Right lung (tissue), 10 donors: ENCODE measurements at places on chromosomes 13 and 19.

GRCh38 chr13:60755380-60756163 is 358.6 kb downstream of the TDRD3 start:
- DNase-seq = no peak

- DNase-seq = no peak
Measured at GRCh38 chr13:101205408-101205807, 210.9 kb downstream of the NALCN start.

DNA sequence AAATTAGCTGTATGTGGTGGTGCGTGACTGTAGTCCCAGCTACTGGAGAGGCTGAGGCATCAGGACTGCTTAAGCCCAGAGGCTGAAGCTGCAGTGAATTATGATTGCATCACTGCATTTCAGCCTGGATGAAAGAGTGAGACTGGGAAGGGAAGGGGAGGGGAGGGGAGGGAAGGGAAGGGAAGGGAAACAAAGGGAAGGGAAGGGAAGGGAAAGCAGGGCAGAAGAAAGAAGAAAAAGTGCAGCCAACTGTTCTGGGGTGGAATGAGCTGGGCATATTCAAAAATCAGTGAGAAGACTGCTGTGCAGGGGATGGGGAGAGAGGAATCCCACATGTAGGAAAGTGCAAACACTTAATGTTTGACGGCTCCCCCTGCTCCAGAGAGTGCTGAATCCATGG is 905.5 kb downstream of the UQCRFS1 start:
- no peak for DNase-seq

GRCh38 chr13:82062772-82063171 is 1721.8 kb upstream of the SPRY2 start:
- DNase-seq = no peak

DNA sequence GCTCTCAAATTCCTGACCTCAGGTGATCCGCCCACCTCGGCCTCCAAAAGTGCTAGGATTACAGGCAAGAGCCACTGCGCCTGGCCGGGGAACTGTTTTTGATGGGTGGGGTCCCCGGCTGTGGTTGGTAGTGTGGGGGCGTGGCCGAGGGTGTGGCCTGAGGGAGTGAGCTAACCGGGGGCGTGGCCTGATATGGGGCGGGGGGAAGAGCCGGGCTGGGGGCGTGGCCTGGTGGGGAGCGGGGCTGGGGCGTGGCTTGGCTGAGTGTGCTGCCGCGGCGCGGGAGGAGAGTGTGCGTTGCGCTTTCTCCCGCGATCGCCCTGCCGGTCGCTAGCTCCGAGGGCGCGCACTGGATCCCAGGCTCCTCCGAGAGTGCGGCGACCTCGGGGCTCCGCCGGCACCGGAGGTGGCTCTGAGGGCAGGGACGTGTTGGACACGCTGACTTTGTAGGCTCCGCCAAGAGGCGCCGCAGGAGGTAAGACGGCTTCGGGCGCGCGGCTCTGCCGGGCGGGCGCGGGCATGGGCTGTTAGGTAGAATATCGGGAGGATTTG is at the start of gene SPATA13:
SPATA13 (plus strand) TSS at position 263 of the 552 bp plus-strand sequence. CDS start 62,210 bp downstream, outside the sequence.
- peak; percentile 84 for DNase-seq

DNA sequence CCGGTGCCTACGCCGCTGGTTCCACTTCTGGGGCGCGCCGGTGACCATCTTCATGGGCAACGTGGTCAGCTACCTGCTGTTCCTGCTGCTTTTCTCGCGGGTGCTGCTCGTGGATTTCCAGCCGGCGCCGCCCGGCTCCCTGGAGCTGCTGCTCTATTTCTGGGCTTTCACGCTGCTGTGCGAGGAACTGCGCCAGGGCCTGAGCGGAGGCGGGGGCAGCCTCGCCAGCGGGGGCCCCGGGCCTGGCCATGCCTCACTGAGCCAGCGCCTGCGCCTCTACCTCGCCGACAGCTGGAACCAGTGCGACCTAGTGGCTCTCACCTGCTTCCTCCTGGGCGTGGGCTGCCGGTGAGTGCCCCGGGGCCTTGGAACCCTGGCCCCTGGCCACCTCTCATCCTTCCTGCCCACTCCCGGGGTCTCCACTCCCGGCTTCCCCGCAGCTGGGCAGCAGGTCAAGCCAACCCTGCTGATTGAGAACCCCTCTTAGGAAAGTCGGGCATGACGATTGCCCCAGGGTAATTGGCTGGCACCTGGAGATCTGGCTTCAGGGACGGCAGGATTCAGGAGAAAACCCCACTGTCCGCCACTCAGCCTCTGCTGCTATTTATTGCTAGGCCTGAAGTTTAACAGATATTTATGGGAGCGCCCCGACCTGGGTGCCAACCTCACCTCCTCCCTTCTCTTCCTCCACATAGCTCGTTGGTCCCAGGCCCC is 39.1 kb downstream of the TRPM4 start:
- DNase-seq = no peak

GRCh38 chr13:99958406-99959126 is 13.0 kb downstream of the ZIC5 start:
- no peak for DNase-seq

- DNase-seq = no peak
Measured at GRCh38 chr19:17522988-17523872, 11.8 kb downstream of the PGLS start.

DNA sequence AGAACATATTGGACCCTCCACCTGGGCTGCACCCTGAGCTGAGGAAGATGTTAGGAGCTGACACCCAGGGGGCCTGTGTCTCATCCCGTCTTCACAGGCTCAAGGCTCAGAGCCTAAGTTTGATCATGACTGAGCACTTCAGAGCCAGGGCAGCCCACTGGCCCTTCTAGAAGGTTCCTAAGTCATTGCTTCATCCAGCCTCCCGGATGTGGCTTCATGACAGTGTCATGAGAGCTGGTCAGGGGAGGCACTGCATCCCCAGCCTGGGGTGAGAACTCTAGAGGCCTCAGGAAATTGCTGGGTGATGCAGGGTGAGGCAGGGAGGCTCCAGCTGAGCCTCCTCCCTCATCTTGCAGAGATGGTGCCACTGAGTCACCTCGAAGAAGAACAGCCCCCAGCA is 24.9 kb upstream of the PIK3R2 start:
- DNase-seq = no peak

GRCh38 chr13:112980434-112980833 is 11.4 kb downstream of the MCF2L start:
- DNase-seq = no peak

GRCh38 chr13:28337166-28338005 is 157.5 kb downstream of the FLT1 start:
- peak; percentile 27 for DNase-seq

DNA sequence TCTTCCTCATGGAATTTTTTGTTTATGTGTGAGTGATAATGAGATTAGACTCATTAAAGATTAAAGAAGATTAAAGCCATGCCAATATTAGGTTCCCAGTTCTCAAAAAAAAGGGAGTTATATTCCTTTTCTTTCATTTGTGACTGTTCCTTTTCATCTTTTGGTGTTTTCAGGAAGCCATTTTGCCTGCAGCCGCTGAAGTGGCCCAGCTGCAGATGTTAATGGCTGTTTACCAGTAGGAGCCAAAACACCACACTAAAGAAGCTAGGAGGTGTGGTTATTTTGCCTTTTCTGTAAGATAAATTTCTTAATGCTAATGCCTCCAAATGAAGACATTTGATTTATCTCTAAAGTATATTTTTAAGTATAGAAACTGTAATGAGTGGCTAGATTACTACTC is 36.3 kb downstream of the ITGBL1 start:
- DNase-seq = no peak

GRCh38 chr13:40433577-40433976 is 232.9 kb downstream of the FOXO1 start:
- no peak for DNase-seq

DNA sequence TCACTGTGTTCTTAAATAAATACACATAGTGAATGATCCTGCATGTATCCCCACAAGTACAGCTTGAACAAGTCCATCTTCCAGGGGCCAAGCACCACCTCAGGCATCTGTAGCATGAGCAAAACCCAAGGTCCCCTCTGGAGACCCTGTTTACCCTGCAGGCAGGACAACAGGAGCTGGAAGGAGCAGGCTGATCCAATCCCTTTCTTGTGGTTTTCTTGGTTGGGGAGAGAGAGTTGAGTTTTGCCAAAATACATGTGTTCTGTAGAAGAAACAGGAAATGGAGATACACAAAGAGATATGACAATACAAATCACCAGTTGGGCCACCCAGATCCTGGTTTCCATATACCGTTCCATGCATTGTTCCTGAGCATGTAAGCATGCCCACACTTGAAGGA is 92.8 kb downstream of the SHISA2 start:
- no peak for DNase-seq

GRCh38 chr13:44573790-44574465 is 2.2 kb downstream of the TSC22D1 start:
- DNase-seq = no peak

- no peak for DNase-seq
Measured at GRCh38 chr13:44905556-44905955, 83.7 kb downstream of the NUFIP1 start.

- DNase-seq = no peak
Measured at GRCh38 chr19:38669552-38669951, 22.1 kb downstream of the ACTN4 start.

DNA sequence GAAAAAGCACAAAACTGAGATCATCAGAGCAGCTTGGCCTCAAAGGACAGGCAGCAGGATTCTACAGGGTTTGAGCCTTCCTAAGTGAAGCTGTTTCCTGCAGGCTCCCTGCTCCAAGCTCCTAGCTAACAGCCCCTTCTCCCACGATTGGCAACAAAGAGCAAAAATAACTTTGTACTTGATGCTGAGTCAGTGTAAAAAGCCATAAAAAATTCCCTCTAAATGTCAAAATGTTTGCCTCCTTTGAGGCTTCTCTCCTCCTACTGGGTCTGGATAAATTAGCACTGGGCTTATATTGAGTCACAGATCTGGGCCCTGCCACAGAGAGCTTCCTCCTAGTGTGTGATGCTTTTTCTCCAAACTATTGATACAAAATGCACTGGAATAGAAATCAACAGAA is 153.3 kb downstream of the TNFRSF19 start:
- no peak for DNase-seq

DNA sequence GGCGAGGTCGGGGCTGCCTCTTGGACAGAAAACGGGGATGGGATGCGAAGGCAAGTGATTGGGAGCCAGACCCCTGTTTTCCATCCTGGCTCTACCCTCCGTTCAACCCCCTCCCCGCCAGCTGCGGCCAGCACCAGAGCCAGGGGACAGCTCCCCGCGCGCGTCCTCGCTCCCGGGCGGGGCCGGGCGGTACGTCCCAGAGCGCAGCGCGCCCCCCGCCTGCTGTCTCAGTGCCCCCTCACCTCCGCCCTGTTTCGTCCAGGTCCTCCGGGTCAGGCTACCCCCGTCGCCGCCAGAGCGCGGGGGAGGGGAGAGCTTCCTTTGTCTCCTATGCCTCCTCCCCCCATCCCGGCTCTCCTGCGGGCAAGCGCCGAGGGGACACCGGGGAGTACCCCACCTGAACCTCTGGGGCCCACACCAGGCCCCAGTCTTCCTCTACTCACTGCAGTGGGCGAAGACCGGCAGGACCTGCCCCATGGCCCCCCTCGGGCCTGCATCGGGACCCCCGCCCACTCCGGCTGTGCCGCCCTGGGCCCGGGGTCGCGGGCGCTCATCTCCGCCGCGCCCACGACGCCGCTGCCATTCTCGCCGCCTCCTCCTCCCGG is 396 bp downstream of the RTN2 start:
- DNase-seq = peak; percentile 36

- peak; percentile 8 for DNase-seq
Measured at GRCh38 chr19:8638078-8638619, 7.7 kb downstream of the NFILZ start.

DNA sequence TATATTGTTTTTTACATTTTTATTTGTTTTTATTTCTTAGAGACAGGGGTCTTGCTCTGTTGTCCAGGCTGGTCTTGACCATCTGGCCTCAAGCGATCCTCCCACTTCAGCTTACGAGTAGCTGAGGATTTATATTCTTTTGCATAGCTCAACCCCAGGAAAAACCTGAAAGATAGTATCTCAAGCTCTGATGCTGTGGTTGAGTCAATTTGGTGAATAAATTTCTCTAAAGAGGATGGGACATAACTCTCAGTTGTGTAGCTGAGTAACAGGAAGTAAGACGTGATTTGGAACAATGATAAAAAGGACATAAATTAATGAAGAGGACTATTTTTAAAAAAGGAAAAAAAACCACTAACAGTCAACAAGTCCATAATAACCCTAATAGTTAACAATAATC is 79.8 kb upstream of the TNFSF11 start:
- DNase-seq = no peak

GRCh38 chr13:23715092-23715761 is 145.0 kb downstream of the TNFRSF19 start:
- no peak for DNase-seq

DNA sequence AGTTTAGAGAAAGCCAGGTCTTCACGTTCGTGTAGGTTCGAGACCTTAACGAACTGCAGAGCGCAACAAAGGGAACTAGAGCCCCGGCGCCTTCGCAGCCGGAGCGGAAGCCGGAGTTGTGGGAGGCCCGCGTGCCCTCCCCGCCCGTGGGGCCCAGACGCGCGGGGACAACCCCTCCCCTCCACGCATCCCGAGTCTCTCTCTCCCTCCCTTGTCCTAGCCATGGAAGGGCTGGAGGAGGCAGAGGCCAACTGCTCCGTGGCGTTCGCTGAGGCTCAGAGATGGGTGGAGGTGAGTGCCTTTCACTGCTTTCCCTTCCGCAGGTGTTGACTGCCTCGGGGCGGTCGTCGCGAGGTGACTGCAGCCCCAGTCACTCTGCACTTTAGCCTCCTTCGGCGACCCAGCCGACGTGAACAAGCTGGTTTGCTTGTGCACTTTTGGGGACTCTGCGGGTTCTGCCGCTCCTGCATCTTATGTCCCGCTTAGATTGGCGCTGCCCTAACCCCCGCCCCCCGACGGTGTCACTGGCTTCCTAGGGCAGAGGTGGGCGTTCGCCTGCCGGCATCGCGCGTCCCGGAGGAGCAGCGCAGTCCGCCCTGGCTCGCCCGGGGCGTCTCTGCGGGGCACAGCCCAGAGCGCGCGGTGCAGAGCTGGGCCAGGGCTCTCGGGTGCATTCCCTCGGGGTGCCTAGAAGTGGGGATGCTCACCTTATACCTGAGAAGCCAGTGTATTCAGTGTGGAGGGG is 478 bp downstream of the LMO7 start:
- peak; percentile 37 for DNase-seq

DNA sequence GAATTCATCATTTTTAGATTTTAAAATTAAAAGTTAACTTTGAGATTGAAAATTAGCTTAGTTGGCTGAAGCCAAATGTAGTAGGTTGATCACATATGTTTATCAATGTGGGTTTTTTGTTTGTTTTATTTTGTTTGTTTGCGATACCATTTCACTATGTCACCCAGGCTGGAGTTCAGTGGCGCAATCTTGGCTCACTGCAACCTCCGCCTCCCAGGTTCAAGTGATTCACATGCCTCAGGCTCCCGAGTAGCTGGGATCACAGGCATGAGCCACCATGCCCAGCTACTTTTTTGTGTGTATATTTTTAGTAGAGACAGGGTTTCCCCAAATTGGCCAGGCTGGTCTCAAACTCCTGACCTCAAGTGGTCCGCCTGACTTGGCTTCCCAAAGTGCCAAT is 665.7 kb upstream of the SLC10A2 start:
- no peak for DNase-seq
